Stimulated activated CD4-positive, alpha-beta T cell treated with anti-CD3 and anti-CD28 coated beads, Interleukin-15, amount 100 ng/mL, for 1 hour (primary cell): ENCODE measurements at places on chromosomes 12 and 14.

GRCh38 chr12:55629058-55629841 is 7.4 kb upstream of the OR10P1 start:
- DNase-seq = no peak

DNA sequence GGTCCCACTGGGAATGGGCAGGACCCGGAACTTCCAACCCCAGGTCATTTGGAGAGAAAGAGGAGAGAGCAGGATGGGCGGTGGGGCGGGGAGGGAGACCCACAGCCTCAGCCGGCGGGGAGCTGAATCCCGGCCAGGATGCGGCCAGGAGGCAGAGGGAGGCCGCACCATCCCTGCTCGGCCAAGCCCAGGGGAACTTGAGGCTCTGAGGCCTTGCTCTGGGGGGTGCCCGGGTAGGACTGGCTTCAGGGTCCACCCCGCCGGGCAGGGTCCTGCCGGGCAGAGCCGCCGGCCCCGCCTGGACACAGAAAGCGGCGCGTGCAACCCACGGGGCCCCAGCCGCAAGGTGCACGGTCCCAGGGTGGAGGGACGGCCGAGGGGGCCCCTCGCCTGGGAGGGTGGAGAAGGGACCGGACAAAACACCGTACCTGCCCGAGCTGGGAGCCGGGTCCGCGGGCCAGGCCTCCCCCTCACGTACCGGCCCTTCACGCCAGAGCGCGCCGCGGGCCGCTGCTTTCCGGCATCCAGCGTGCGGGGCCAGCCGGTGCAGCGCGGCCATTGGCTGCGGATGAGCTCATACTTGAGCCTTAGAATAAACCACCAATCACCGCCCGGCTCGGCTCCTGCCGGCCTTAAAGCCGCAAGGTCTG is at the start of gene RPS6KL1:
Gene RPS6KL1, minus strand, starts transcription at position 509 of the 650 bp plus-strand sequence. CDS start 1,719 bp downstream, outside the sequence.
- DNase-seq = peak; percentile 57

- no peak for DNase-seq
These were observed 183.6 kb downstream of the ERC1 start for GRCh38 chr12:1174659-1175058.

GRCh38 chr12:85275374-85275773 is 4.6 kb upstream of the ALX1 start:
- no peak for DNase-seq

DNA sequence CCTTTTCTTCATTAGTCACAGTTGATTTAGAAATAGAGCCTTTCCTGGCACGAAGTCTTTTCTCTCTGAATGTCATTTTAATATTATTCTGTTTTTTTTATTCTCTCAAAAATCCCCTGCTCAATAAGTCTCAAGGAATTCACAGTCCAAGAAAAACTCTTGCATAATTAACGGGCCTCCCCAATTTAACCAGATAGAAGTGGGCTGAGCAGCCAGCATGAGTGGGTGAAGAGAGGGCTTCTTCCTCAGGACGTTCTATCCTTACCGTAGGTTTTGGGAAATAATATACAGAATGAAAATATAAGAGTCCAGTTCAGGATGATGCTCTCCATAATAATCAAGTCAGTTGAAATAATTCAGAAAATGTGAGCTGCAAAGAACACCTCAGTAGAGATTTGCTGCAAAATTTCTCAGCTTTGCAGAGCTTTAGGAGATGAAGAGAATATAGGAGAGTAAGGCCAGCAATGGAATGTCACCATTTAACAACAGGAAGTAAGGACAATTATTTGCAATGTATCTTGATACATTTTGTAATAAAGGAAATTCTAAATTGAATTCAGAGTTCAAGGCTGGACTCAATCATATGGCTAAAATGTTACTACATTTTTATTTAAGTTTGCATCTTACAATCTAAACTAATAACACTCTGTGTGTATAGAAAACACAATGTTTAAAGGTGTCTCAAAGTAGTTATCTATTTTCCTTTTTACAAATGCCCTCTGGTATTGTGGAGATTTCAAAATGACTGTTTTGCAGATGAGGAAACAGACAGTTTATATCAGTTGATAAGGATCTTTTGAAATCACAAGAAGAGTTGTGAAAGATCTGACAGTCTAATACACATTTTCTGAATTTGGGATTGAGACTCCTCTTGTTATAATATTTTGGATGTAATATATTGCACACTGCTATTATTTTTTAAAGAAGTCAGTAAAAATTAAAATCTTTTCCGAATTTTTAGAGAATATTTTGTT is 1724.1 kb upstream of the SEL1L start:
- DNase-seq = no peak

- DNase-seq = no peak
These were observed 27.6 kb downstream of the GALNT4 start for GRCh38 chr12:89497005-89497404.

DNA sequence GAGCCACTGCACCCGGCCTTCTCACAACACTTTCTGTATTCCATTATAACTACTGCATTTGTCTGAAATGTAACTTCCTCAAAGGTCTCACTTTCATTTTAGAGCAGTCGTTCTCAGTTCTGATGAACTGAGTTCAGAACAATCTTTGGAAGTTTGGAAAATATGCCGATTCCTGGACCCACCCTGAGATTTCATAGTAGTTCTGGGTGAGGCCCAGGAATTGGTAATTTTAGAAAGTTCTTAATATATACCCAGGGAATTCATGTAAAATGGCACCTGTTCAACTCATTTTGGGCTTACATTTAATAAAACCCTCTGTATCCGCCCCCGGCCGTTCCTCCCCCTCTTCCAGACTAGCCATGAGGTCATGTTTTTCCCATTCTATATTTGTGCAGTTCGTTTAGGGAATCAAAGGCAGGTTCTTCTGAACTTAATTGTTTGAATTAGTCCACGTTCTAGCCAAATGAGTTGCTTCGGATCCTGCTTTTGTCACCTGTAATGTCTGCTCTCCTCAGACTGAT is 5.9 kb downstream of the GSG1 start:
- no peak for DNase-seq

GRCh38 chr12:110776410-110776809 is 33.7 kb upstream of the PPP1CC start:
- DNase-seq = no peak

GRCh38 chr14:58717211-58717610 is 79.4 kb downstream of the DACT1 start:
- no peak for DNase-seq

DNA sequence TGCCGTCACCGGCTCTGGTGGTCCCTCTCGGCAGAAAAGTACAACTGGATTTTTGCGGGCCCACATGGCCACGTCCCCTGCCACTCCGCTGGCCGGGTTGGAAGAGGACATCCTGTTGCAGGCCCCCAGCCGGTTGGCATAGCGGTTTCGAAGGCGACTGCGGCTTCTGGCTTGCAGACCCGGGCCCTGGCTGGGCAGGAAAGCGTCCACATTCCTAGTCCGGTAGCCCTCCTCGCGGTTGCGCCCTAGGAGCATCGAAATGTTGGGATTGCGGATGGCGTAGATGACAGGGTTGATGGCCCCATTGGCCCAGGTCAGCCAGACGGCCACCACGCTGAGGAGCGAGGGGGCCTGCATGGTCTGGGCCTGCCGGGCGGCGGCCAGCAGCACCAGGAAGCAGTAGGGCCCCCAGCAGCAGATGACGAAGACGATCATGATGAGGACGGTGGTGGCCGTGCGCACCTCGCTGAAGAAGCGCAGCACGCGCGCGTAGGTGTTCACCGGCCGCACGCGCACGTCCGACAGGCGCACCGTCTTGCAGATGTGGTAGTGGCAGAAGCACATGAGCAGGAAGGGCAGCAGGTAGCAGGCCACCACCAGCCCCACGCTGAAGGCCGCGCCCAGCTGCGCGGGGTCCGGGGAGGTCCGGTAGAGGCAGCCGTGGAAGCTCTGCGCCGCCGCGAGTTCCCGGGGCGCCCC is 1.2 kb downstream of the GPR135 start:
- peak; percentile 26 for DNase-seq

DNA sequence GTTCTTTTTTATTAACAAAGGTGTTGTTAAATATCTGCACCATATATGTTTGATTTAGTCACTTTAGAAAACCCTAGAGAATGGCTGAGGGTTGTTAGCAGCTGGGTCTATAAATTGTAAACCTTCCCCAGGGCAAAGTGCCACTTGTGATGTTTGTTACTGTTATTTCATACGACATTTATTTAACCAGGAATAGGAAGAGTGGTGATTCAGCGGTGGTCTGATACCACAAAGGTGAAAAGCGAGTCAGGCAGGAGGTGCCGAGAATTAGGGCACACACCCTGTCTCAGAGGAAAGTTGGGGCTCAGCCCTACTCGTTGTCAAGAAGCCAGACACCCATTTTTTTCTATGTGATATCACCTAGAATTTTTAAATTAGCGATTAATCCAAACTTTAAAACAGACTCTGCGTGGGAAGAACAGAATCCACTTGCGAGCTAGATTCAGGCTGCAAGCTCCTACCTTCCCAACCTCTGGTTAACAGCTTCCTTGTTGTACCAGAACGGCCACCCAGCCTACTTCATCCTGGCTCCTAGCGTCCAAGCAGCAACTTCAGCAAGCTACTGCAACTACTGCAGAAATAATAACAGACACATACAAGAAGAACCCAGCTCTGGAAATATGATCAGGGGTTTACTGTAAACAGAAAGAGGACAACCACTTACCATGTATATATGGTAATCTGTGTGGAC is 126.7 kb downstream of the TMEM132D start:
- no peak for DNase-seq

GRCh38 chr12:106985479-106985878 is 1.5 kb downstream of the MTERF2 start:
- DNase-seq = no peak

- DNase-seq = no peak
These were observed 575.3 kb downstream of the TMTC2 start for GRCh38 chr12:83261998-83262397.

- DNase-seq = no peak
These were observed 117.1 kb upstream of the NCOR2 start for GRCh38 chr12:124684496-124684895.

GRCh38 chr12:25262389-25263074 is 11.8 kb upstream of the KRAS start:
- DNase-seq = no peak

- no peak for DNase-seq
These were observed 9.6 kb upstream of the SERPINA11 start for GRCh38 chr14:94462219-94462551.

- DNase-seq = no peak
These were observed 882 bp upstream of the IL23A start for GRCh38 chr12:56337753-56338251.

GRCh38 chr12:110741341-110742095 is 1.2 kb downstream of the PPP1CC start:
- DNase-seq = no peak
